ENCODE measurements at places on chromosomes 5 and 9.

- DNase-seq, result no peak
These were observed 66.8 kb downstream of the FBXL7 start for GRCh38 chr5:15566789-15567188.

GRCh38 chr5:139653616-139654015 lies 5.5 kb downstream of the CXXC5 start:
- DNase-seq, result no peak

DNA sequence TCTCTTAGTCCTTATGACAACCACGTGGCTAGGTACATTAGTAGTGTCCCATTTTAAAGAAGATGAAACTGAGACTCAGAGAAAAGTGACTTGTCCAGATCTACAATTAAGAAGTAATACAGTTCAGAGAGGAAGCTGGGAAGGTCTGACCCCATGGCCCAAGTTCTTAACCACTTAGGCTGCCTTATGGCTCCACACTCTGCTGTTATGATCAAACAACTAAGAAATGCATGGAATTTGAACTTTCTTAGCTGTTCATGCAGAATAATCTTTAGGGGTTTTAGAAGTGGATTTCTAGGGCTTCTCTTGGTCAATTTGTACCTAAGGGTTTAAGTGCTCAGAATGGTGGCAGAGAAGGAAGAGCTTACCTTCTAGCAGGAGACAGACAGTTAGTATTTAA lies 128.0 kb upstream of the MSX2 start:
- DNase-seq, result no peak

DNA sequence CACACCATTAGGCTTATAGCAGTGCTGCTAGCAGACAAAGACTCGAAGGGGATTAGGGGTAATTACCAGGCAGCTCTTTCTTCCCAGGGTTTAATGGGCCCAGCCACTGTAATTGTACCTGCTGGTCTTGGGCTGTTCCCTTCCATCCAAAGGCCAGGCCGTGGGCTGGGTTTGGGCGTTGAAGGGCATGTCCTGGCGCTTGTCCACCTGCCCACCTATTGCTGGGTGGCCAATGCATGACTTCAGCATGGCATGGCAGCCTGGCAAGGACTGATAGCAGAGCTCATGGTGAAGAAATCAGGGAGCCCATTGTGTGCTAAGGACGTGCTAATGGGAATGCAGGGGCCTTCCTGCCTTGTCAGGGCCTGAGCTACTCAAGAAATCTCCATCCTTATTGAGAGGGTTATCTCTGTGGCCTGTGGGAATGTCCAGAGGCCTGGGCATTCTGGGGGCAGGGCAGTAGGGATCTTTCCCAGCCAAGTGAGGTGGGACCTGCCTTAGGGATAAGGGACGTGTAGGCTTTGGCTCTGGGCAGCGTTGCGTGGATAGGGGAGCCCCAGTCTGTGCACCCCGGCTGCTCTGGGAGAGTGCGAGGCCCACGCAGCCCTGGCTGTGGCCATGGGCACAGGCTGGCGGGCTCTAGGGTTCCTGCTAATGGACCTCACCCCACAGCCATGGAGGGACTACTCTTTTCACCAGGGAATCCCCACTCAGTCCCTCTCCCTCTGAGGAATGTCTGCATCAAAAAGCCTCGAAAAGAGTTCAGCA lies 116.1 kb upstream of the PITX1 start:
- DNase-seq, result no peak

- DNase-seq, result no peak
These were observed 55.1 kb downstream of the RETREG1 start for GRCh38 chr5:16561660-16562059.

GRCh38 chr9:113381909-113382411 lies 5.2 kb upstream of the HDHD3 start:
- DNase-seq, result no peak

- no peak for DNase-seq
These were observed 324.2 kb downstream of the MRPS30 start for GRCh38 chr5:45132972-45133371.

DNA sequence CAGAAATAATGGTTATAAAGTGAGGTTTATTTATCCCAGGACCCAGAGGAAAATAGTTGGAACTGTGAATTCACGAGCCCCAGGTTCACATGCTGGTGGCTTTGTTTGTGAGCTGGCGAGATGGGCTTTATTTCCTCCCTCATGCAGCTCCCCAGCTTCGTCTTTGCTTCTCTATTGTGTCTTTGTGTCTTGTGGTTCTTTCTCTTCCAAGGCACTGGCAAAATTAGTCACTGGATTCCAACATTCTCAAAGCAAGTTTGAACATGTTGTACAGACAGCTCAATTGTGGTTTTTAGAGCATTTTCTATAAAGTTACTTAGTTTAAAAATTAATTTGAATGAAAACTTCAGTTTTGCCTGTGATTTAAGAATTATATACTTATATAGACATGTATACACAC lies 7.2 kb downstream of the NDUFS6 start:
- no peak for DNase-seq

DNA sequence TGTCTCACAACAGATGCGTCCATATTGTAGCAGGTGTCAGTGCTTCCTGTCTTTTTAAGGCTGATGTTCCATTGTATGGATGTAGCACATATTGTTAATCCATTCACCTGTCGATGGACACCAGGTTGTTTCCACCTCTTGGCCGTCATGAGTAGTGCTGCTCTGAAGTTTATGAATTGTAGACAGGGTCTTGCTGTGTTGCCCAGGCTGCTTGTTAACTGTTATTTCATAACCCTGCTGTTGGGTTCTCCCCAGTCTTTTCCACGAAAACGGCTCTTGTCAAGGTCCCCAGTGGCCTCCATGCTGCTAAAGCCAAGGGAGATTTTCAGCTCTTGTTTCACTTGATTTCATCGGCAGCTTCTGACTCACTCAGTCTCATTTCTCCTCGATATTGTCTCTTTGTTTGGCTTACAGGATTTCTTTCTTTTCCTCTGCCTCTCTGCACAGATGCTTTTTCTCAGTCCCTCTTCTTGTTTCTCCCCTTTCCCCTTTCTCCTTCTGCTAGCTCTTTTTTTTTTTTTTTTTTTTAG lies 12.1 kb upstream of the PSD2 start:
- no peak for DNase-seq

DNA sequence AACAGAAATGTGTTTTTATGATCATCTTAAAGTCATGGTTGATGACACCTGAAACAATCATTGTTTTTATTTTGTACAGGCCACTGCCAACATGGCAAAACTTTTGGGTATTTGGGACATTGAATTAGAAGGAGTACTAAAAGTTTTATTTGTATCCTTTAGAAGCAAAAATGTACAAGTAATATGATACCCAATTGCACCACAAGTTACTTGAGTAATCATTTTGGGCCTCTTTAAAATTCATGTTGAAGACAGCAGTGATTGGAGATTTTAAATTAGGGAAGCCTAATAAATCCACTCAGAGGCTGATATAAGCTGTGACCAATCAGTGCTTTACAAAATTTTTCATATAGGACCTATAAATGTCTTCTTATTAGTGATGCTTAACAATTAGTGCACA lies 212.9 kb downstream of the MARCHF11 start:
- DNase-seq, result no peak

GRCh38 chr9:82490019-82490499 lies 501.5 kb downstream of the SPATA31D1 start:
- no peak for DNase-seq

DNA sequence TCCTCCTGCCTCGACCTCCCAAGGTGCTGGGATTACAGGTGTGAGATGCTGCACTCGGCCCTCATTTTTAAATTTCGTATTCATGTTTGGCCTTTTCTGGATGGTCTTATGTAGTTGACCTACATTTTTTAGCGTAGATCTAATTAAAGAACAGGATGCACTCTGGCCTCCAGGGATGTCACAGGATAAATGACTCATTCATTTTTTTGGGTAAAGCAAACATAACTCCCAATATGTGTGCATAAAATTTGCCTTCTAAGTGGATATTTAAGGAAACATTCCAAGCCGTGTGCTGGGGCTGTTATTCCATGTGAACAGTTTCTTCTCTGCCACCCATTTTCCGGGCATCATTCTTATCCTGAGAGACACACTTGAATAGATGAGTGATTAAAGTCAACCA lies 501.6 kb downstream of the IRX1 start:
- no peak for DNase-seq

Measured in activated T-helper 1 cell treated with anti-CD3 and anti-CD28 coated beads, Interleukin-12 subunit alpha, Interleukin-12 subunit beta, Interleukin-2, Interleukin-4 antibody, amounts not matched to agents 30 ng/mL and 10 ng/mL and 1 ng/mL, durations not matched to agents 14 hours and 24 hours and 36 hours (primary cell).